ENCODE measurements at places on chromosomes 4 and X. TPM values are rescaled to one million over a fixed set of nuclear protein-coding genes. Genes with fewer than 3 reads are reported as not detected.

- peak; percentile 81 for DNase-seq
Measured at GRCh38 chrX:17689971-17690409, 47.3 kb upstream of the SCML1 start.

DNA sequence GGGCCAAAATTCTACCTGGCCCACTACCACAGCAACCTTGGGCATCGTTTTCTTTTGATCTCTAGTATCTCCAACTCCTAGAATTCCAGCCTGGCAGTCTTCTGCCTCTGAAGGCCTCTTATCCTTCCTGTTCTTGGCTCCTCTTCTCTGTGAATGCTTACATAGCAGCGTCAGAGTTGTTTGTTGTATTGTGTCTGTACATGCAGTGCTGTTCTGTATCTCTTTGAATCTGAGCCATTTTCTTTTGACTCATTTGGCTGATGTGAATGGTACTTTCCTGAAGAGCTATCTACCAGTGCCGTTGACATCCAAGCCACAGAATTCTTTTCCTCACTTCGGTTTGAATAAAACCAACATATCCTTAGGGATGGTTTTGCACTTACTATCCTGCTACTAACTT is 79.2 kb downstream of the TMEM164 start:
- peak; percentile 52 for DNase-seq

DNA sequence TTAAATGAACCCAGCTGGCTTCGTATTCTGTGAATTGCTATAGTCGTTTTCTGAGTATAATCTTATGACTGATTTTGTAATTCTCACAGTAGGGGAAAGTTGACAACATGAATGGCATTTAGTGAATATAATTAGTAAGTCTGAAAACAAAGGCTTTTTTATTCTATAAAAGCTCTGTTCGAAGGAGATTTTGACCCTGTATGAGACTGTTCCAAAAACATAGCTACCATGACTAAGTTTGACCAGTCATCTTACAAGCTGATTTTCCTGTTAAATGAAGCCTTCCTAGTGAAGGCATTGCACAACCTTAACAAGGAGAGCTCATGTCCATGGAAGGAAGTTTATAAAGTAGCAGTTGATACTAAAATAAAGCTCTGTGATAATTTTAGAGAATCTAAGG is 242.3 kb downstream of the RPA4 start:
- no peak for DNase-seq

DNA sequence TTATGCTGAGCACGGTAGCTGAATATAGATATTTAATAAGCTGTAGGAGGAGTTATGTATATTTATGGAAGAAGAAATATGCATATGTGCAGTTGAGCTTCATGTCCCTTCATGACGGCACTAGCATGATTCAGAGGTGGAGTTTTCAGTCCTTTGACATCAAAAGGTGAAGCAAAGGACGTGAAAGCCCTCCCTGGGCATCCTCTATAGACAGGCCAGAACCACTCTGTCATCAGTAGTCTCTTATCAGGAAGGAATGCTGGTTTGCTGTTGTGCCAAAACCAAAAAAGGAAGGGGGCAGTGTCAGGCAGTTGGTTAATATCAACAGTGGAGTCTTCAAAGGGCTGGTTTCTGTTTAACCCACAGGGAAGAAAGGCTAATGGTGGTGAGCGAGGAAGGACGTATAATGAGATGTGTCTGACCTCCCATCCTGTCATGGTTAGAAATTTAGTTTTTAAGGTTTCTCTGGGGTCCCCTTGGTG is 23.5 kb upstream of the IL2 start:
- DNase-seq = no peak

GRCh38 chr4:124939908-124940307 is 227.4 kb upstream of the ANKRD50 start:
- no peak for DNase-seq

DNA sequence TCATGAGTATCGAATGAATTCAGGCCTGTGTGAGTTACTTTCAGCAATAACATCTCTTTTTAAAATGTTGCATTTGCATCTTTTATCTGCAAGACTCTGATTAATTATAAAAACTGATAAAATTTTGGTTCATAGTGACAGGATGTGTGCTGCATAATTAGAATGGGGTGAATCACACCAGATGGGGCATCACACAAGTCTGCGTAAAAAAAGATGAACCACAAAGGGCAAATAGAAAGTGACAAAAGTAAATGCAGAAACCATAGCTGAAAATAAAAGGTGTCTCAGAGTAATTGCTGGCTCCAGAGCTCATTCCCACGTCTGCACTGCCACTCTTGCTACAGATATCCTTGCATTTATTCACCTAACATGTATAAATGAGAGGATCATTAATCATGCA is 131.1 kb downstream of the HS3ST1 start:
- DNase-seq = peak; percentile 3

DNA sequence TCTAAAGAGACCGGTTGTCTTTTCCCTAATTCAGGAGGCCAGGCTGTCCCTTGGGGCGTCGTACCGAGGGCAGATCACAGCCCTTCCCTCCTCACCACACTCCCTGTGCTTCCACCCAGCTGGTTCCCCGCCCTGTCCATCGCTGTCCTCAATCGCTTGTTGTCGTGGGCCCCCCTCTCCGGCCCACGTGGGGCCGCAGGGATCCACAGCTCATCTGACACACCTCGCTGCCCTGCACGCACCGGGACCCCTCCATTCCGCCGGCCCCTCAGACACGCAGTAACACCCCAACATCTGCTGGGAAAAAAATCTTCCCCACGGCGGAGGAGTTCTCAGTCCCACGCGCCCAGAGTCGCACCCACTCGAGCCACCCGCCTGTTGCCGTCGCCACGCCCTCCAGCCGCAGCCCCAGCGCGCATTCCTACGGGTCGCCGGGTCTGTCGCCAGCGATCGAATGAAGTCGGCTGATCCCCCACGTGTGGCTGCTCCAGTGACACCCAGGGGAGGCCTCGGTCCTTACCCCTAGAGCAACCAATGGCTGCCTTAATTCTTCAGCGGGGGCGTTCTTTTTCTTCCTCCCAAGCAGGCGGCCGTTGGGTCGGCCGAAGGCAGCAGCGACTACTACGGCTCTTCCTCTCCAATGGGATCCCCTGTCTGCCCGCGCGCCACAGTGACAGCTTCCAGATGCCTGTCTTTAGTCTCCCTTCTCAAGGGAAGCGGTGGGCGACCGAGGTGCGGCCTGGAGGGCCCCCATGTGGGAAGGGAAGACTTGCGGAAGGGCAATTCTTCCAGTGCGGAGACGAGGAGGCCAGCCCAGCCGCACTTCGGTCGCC is 893 bp upstream of the SEPTIN11 start:
- peak; percentile 78 for DNase-seq

DNA sequence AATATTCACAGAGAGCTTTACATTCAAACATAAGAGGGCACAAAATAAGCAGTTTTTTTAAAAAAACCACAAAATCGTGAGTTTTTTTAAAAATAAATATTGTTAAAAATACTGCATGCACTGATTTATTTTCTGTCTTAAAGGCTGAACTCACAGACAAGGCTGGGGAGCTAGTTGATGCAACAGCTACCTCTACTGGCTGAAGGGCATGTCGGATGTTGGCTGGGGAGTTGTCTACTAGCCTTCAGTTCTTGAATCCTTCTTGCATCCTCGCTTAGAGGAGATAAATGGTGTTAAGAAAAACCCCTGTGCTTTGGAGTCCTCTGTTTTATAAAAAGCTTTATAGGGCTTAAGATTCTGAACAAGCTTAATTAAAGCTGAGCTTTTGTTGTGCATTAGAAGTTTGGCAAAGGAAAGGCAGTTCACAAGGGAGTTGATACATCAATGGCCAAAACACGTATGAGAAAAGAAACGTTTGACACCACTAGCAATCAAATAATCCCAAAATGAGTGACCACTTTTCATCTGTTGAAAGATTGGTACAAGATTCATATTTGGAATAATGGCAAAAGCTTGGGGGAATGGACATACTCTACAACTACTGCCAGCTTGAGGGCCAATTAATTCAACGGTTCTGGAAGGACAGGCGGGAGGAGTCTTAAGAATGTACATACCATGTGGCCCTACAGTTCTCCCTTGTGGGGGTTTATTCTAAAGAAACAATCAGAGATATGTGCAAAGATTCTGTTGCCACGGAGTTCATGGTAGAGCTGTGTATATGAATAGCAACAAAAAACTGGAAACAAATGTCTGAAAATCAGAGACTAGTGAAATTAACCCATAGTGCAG is 94.7 kb downstream of the SEL1L3 start:
- peak; percentile 89 for DNase-seq

DNA sequence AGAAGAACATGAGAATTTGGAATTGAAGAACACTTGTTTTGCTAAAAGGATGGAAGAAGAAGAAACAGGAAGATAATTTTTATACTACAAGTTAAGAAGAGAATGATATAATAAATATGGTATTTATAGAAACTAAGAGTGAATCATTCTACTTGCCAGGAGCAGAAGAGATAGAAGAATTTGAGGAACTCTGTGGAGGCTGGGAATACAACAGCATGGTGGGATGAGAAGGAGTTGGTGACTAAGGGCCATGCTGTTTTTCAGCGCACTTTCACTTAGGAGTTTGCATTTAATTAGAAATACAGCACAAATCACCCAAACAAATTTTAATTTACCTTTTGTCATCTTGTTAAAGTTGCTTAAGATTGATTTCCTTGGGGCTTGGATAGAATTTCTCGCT is 20.5 kb downstream of the HADH start:
- no peak for DNase-seq

GRCh38 chr4:81594490-81595159 is 122.9 kb upstream of the RASGEF1B start:
- no peak for DNase-seq

- DNase-seq = no peak
Measured at GRCh38 chr4:16294455-16294854, 68.2 kb upstream of the TAPT1 start.

DNA sequence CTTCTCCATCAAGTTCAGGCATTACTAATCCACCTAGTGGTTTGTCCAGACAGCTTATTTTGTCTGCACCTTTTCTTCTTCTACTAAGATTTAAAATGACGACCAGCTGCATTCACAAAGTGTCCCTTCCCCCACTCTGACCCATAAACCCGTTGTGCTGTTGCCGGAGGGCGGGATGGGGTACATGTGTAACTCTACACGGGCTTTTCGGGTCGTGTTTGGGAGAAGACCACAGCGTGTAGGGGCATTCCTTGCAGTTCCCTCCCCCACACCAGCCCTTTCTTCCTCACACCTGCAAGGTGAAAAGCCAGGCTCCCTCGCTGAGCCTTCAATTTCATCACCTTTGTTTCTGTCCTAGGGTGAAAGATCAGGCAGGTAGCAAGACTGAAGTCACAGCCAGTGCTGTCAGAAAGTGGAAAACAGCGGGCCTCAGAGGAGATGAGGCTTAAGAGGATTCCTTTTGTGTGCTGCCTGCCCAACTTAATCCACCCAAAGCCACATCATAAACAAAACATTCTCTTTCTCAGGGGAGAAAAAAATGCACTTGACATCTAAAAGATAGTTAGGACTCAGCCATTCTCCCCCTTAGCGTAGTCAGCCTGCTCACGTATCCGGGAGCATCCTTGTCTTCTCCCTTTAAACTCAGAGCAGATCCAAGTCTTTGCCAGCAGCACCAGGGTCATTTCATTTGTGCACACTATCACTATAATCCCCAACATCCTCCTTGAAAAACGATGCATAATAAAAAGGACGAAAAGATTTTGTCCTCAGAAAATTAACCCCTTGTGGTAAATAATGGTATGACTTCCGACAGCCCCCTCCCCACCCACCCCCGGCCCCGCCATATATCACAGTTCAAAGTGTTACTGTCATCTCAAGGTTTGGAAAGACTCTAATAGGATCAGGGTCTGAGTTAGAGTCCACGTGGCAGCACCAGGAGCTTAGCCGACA is 599.0 kb downstream of the RAB28 start:
- DNase-seq = no peak

DNA sequence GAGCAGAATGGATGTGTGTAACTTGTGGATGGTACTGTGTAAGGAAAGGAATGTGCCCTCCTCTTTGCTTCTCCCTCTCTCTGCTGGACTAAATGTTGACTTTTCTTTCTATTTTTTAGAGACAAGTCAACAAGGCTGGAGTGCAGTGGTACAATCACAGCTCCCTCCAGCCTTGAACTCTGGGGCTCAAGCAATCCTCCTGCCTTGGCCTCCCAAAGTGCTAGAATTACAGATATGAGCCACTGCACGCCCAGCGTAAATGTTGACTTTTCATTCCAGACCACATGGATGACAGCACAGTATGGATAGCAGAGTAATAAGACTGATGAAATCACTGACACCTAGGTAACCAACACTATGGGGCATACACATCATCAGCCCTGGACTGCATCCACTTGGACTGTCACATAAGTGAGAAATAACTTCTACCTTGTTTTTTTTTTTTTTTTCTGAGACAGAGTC is 5.1 kb upstream of the RPS3A start:
- no peak for DNase-seq

DNA sequence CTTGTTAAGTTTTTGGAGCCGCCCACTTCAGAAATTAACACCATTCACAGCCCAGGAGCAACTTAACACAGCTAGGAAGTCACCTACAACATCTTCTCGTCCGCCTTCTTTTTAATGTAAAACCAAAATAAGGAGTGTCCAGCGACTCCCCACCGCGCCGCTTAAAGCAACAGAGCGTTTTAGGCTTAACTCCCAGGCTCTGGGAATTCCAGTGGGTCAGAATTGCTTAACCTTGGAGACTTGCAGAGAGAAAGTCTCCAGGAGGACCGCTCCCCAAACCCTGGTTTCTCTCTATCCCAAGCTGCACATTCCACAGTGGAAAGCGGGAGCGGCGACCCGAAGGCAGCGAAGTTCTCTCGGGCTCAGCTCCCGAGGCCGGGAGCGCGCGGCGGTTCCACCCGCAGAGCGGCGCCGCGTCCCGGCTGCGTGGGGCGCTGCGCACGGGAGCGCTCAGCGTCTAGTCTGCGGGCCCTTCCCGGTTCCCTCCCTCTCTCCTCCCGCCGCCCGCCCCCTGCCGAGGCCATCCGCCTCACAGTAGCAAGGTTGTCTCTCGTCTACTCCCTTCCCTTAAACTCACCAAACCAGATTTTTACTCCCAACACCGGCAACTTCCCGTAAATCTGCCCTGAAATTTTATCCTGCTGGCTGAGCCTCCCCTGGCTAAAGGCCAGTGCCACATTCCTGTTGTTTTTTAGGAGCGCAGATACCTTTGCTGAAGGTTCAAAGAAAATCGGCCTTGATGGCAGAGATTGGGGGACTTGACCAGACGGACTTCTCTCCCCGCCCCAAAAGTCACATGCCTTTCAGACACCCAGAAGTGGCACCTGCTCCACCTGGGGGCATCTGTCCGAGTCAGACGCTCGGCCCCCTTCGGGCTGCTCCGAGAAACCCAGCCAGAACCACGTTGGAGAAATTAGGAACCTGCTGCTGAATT is at the start of gene RBM47:
TSS of gene RBM47 (minus strand) at position 464 of the 934 bp plus-strand sequence. CDS start 190,971 bp downstream, outside the sequence.
- peak; percentile 28 for DNase-seq

- no peak for DNase-seq
Measured at GRCh38 chr4:17273047-17273446, 238.8 kb downstream of the QDPR start.

GRCh38 chrX:120999413-120999812 is 13.9 kb upstream of the CT47A1 start:
- DNase-seq = no peak

GRCh38 chr4:5072948-5073347 is 21.7 kb downstream of the STK32B start:
- no peak for DNase-seq

GRCh38 chr4:100486496-100486895 is 31.3 kb downstream of the EMCN start:
- no peak for DNase-seq

Gene MAGEA1
- total RNA-seq = not detected

Gene MAGEA10
- total RNA-seq = not detected

Gene DCAF16
- 13.3 TPM for total RNA-seq

Gene DDX53
- not detected for total RNA-seq

Gene HERC5
- 0.65 TPM for total RNA-seq

Gene CT45A3
- not detected for total RNA-seq

Gene SGMS2
- 31.8 TPM for total RNA-seq

Gene VCX3B
- total RNA-seq = not detected

Gene ASB12
- total RNA-seq = not detected

Gene TMEM35A
- 4.8 TPM for total RNA-seq

Gene PRSS48
- total RNA-seq = not detected

Gene TGIF2LX
- not detected for total RNA-seq

Gene ADH1A
- total RNA-seq = not detected
